ENCODE measurements at places on chromosomes 2 and 18. TPM values are rescaled to one million over a fixed set of nuclear protein-coding genes. Genes with fewer than 3 reads are reported as not detected.

- peak; percentile 93 for DNase-seq
These were observed 107.7 kb upstream of the PPP1CB start for GRCh38 chr2:28643911-28644334.

DNA sequence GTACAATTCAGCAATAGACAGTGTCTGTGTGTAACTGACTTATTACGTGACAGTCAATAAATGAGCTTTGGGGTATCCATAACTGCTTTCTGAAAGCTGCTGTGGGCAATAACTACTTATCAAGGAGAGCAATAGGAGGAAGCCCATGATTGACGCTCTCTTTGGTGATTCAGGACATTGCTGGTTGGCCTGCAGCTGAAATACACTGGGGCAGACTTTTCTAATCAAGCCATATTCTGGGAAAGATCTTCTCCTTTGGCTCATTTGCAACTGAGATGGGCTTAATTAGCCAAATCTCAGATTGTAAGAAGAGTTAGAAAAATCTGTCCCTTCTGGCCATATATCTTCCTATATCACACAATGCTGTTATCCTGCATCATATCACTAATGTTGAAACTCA, 24.0 kb upstream of the CCBE1 start:
- DNase-seq = no peak

- no peak for DNase-seq
These were observed 80.3 kb downstream of the TSHZ1 start for GRCh38 chr18:75290737-75291358.

- DNase-seq = no peak
These were observed 24.5 kb upstream of the SMAD7 start for GRCh38 chr18:48975120-48975816.

DNA sequence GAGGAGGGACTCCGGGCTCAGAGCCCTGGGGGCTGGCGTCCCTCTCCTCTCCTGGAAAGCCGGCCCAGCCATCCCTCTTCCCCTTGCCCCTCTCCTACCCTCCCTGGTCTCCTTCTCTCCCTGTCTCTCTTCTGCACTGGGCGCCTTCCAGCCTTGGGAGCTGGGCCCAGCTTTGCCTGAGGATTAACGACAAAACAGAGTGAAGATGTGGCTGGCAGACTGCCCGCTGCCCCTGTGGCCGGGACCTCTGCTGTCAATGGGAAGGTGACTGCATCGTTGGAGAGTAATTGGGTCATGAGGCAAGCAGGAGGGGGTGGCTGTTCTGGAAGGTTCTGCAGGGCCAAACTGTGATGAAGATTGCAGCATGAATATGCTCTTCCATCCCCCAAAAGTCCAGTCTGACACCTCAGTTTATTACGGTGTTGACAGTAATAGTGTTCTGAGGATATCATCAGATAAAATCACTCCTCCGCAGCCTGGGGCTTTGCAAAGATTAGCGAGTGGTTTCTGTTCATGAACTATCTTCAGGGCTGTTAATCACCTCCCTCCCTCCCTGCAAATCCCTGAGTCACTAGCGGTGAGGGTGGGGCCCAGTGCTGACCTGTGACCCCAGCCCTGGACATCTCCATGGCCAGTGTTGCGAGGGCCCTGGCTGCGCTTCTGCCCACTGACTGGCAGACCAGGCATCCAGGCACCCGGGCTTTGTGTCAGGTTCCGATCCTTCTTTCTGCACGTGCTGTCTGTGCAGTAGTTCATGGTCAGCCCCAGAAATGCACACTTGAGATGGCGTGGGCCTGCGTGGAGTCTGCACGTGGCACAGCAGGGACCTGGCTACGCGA, 23.0 kb downstream of the RTP5 start:
- peak; percentile 44 for DNase-seq

Gene TCF23
- not detected for total RNA-seq

Gene XDH
- total RNA-seq = 23.3 TPM
